ENCODE measurements at places on chromosomes 13 and 19. TPM values are rescaled to one million over a fixed set of nuclear protein-coding genes. Genes with fewer than 3 reads are reported as not detected.

Gene PNMA8A
- not detected for total RNA-seq

Gene SIGLEC8
- not detected for total RNA-seq

Gene TSSK6
- total RNA-seq, result 4.9 TPM

Gene ASPDH
- not detected for total RNA-seq

Gene CCDC70
- 0.72 TPM for total RNA-seq

Gene CGB2
- total RNA-seq, result not detected

Gene CGB5
- total RNA-seq, result not detected

Gene OR7A5
- not detected for total RNA-seq

Gene KASH5
- not detected for total RNA-seq

Gene TNFSF13B
- total RNA-seq, result 2.8 TPM

Gene DIS3
- total RNA-seq, result 52.0 TPM

Gene MBD3L2
- not detected for total RNA-seq

Gene LDLR
- 54.7 TPM for total RNA-seq

Gene FSD1
- total RNA-seq, result 22.0 TPM

Gene IGSF23
- total RNA-seq, result not detected

Gene KLK5
- not detected for total RNA-seq

Gene RAB8A
- 128 TPM for total RNA-seq

Gene FNDC3A
- 26.6 TPM for total RNA-seq

Gene PABPC3
- 1.8 TPM for total RNA-seq

Gene PEG3
- 0.09 TPM for total RNA-seq

Gene FFAR1
- total RNA-seq, result not detected

Gene FBXW9
- total RNA-seq, result 9.9 TPM

Gene KIR2DL1
- not detected for total RNA-seq

Gene PRSS57
- not detected for total RNA-seq

Gene ACP7
- total RNA-seq, result not detected

Gene LILRA1
- not detected for total RNA-seq

Gene ZNF610
- total RNA-seq, result 1.4 TPM

Measured in activated CD8-positive, alpha-beta T cell treated with anti-CD3 and anti-CD28 coated beads for 36 hours (primary cell).